ENCODE measurements at places on chromosomes 1 and 21.

GRCh38 chr1:240946926-240947325, 335.0 kb upstream of the GREM2 start:
- DNase-seq = no peak

GRCh38 chr1:164524810-164525209, 34.2 kb upstream of the PBX1 start:
- DNase-seq = no peak

DNA sequence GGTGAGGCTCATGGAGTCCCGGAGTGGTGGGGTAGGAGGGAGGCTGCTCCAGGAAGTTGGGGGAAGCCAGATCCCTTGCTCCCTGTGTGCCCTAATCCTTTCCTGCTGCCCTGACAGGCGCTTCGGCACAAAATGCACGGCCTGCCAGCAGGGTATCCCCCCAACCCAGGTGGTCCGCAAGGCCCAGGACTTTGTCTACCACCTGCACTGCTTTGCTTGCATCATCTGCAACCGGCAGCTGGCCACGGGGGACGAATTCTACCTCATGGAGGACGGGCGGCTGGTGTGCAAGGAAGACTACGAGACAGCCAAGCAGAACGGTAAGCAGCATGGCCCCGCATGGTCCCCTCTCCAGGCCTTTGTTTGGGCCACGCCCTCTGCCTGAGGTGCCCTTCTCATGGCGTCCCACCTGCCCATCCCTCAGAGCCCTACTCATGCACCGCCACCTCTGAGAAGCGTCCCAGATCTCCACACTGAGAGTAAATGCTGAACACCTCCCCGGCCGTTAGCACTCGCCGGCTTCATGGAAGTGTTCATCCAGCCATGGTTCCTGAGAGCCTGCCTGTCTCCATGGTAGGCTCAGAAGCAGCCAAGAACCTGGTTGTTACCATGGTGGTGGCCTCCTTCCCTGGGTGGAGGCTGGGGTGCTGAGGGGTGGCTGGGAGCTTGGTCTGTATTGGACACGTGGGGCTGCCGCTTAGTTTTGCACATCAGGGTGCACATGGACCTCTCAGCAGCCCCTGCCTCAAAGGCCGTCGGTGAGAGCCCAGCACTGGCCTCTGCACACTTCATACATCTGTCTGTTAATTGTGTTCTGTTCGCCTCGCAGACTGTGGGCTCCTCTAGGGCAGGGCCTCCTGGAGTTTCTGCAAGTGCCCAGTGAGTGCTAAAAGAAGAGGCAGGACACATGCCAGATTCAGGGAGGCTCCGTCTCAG, 36.5 kb downstream of the LHX4 start:
- DNase-seq = no peak

DNA sequence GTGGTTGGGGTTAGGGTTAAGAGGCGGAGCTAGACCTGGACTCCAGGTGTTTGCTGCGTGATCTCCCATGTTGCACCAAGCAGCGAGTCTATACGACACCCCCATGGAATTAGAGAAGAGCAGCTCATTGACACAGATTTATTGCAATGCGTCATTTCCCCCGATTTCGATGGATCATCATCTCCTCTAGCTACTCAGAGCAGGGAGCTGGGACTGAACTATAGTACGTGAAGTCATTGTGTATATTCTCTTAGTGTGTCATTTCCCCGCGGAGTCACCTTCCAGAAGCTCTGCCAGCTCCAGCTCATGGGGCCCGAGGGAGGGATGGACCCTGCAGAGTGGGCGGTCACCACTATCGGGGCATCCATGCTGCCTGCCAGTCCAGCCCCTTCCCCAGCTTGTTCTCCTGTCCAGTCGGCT, 7.5 kb upstream of the C2CD2 start:
- DNase-seq = no peak

DNA sequence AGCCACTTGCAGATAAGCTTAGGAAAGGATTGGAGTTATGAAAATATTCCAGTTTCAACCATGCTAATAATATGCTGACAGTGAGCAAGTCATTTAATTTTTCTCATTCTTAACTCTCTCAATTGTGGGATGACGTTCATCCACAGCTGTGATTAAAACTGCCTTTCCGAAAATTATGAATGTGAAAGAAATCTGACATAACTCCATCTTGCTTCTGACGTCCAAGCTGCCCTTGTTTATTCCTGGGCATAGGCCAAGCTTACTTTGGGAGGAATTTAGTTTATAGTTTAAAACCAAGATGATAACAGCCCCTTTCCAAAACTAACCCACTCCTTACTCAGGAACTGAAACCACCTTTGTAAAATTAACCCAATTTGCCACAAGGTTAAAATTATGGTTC, 11.0 kb upstream of the RGS18 start:
- DNase-seq = no peak

DNA sequence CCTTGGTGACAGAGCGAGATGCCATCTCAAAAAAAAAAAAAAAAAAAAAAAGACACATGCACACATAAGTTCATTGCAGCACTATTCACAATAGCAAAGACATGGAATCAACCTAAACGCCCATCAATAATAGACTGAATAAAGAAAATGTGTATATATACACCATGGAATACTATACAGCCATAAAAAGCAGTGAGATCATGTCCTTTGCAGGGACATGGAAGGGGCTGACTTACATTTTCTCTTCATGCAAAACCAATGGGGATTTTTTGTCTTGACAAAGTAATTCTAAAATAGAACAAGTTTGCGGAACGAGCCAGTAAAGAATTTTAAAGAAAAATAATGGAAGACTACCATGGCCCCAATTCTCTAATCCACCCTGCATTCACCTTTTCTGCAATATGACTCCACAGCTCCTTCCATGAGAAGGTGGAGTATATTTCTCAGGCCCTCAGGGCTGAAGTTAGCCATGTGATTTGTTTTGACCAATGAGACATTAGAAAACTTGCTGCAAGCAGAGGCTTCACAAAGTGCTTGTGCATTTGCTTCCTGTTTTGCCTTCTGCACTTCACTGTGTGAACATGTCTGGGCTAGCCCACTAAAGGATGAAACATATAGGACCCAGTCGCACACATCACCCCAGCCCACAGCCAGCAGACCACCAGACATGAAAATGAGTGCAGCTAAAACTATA, 78.8 kb upstream of the NR5A2 start:
- DNase-seq = no peak

- DNase-seq = no peak
Observed at GRCh38 chr1:234853906-234854644, 244.1 kb upstream of the IRF2BP2 start.

DNA sequence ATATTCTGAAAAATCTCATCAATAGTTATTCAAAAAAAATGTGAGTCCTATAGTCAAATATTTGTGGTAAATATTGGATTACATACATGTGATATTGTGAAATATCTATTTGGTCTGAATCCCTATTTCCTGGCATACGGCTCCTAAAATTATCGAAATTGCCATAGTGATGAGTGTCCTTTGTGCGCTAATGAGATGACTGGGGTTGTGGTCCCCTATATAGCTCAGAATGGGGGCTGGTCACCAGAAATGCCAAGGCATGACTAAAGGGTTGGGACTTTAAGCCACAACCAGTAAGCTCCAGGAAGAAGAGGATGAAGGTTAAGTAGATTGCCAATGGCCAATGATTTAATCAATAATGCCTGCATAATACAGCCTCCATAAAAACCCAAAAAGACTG, 610.2 kb upstream of the CHRM3 start:
- DNase-seq = no peak

- DNase-seq = no peak
Observed at GRCh38 chr1:197911111-197911856, 5.9 kb upstream of the LHX9 start.

DNA sequence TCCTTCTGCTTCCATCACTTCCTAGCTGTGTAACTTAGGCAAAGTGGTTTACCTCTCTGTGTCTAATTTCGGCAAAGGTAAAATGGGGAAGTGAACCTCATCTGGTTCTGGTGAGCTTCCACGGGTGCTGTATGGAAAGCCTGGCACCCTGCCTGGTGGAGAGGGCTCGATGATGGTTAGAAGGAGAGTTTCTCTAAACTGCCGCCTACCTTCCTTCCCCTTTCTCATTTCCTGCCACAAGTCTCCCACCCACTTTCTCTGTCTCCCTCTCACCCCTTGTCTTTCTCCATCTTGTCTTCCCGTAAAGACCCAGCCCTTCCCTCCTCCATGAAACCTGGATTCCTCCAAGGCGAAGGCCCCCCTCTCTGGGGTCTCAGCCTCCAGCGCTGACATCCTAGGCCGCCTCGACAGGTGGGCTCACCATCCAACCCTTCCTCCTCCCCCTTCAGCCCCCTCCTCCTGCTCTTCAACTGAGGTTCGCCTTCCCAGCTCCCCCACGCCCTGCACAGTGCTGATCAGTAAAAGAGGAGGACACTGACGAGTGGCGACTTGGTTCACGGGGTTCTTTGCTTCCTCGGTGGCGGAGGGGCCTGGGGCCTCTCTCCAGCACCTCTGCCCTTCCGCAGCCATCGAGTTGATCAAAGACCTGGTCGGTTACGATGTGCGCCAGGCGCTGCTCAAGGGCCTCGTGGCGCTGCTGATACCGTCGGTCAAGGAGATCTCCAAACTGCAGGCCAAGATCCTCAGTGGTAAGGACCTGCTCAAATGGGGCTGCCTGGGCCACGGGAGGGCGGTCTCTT, 7.3 kb downstream of the RNU5D-1 start:
- peak; percentile 61 for DNase-seq

DNA sequence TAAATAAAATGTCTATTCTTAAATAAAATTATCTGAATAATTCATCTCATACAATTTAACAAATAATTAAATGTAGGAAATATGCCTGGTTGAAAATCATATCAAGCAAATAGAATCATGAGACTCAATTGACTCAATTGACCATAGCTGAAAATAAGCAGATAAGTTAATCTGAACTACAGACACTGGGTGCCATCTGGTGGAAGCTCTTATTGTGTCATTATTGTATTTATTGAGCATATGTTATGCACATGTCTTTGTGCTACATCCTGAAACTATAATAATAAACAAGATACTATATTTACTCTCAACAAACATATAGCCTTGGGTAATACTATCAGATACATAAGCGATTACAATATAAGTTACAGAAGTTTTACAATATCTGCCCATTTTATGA, 41.0 kb downstream of the BRINP3 start:
- DNase-seq = no peak

DNA sequence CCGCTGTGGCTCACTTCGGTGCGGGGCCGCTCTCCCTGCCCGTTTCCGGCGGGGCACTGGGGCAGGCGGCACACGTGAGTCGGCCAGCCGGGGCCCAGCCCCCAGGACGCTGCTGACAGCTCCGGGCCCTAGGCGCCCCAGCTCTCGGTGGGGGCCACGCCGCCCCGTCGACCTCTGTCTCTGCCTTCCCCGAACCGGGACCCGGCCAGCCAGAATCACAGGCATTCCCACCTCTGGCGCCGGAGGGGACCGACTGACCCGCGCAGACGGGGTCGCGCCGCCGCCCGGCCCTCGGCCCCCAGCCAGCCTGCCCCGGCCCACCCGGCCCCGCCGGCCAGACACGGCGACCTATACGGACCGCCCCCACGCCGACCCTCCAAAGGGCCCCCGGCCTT, 755 bp downstream of the SCMH1 start:
- peak; percentile 30 for DNase-seq

GRCh38 chr1:191662746-191663145, 495.5 kb upstream of the RGS18 start:
- DNase-seq = no peak

DNA sequence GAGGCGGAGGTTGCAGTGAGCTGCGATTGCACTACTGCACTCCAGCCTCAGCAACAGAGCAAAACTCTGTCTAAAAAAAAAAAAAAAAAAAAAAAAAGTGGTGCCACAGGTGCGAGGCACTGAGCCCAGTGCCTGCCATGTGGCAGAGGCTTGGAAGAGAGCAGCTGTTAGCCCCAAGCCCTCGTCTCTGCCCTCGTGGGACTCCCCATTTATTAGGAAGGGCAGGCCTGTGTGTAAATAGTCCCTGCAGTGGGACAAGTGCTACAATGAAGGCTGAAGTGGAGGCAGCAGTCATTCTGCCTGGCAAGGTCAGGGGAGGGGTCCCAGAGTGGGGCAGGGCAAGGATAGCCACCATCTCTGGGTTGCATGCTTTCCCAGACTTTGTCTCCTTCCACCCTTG, 6.5 kb downstream of the RPS6KA1 start:
- no peak for DNase-seq

GRCh38 chr1:150309758-150310508, 11.4 kb upstream of the PRPF3 start:
- no peak for DNase-seq

- no peak for DNase-seq
Observed at GRCh38 chr1:204196068-204196795, at the start of gene KISS1. Gene KISS1 (minus strand): TSS chr1:204196491. CDS start chr1:204192876, 3,615 bp downstream.

GRCh38 chr1:46094471-46095005, 37.9 kb downstream of the PIK3R3 start:
- DNase-seq = no peak

DNA sequence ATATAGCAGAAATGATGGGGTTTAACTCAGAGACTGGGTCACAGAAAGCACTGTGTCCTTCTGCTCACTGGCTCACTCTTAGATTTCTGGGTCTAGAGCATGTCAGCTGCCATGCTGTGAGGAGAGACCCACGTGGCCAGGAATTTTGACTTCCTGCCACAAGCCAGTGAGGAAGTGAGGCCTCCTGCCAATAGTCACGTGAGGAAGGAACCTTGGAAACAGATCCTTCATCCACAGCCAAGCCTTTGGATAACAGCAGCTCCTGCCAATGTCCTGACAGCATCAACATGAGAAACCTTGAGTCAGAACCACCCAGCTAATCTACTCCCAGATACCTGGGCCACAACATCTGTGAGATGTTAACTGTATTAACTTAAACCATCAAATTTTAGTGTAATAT, 114.5 kb upstream of the PLPPR5 start:
- no peak for DNase-seq

GRCh38 chr1:12201352-12202189, 28.3 kb upstream of the VPS13D start:
- DNase-seq = no peak

DNA sequence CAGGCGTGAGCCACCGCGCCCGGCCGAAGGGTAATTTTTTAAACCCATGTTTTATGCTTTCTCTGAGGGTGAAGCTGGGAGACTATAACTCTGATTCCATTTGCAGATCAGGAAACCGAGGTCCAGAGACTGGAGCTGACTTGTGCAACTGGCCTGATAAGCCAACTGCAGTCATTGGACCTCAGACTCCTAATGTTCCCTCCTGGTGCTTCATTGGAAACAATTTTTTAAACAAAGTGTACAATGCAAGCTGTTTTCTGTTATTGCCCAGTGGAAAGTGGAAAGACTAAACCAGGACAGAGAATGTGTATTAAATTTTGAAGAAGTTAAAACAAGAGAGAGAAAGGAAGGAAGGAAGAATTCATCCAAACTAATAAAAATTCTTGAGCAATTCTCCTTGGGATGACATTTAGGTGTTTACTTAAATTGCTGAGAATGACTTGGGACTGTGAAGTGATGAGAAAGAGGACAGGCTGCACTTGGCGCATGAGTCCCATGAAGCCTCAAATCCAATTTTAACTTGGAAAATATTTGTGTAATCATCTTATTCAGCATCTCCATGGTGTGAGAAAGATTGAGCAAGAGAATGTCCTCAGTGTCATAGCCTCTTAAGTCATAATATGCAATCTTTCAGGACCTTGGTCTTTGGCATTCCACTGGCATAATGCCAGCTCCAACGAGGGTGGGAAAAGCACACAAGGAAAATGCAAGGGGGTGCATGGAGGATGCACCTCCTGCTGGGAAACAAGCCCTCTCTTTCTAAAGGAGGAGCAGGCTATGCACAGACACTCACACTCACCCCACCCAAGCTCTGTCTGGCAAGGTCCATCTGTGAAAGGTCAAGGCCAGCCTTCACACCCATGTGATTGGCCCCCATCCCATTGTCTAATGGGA, 342.0 kb downstream of the SIPA1L2 start:
- DNase-seq = no peak

All from stimulated activated CD4-positive, alpha-beta T cell treated with anti-CD3 and anti-CD28 coated beads, TNF-alpha, amount 100 ng/mL, for 48 hours (primary cell).